Heart right ventricle (tissue), 16 donors: ENCODE measurements at places on chromosomes 13 and 19. TPM values are rescaled to one million over a fixed set of nuclear protein-coding genes. Genes with fewer than 3 reads are reported as not detected.

Gene LILRA1
- total RNA-seq = 2.8 TPM

Gene BCAM
- total RNA-seq = 89.3 TPM

Gene C19orf81
- total RNA-seq = 5.2 TPM

Gene SIAH3
- 0.05 TPM for total RNA-seq

Gene FCHO1
- 0.60 TPM for total RNA-seq

Gene KLK14
- 1.2 TPM for total RNA-seq

Gene COX7A1
- 3,091 TPM for total RNA-seq

Gene C1QTNF9B
- total RNA-seq = 0.44 TPM

Gene SLAIN1
- total RNA-seq = 5.7 TPM

Gene KLK2
- not detected for total RNA-seq

Gene AMER2
- total RNA-seq = not detected

Gene COL4A1
- total RNA-seq = 331 TPM

Gene ZNF681
- 0.37 TPM for total RNA-seq

Gene SLITRK5
- total RNA-seq = not detected

Gene CADM4
- total RNA-seq = 12.3 TPM

Gene ZNF729
- total RNA-seq = not detected

Gene PNMA8A
- total RNA-seq = 11.8 TPM

Gene HTR2A
- not detected for total RNA-seq

Gene SERPINE3
- total RNA-seq = not detected

Gene CYP4F2
- total RNA-seq = not detected

Gene SIGLEC12
- total RNA-seq = not detected

Gene ADGRL1
- 9.0 TPM for total RNA-seq

Gene KCNC3
- total RNA-seq = 2.5 TPM

Gene LIM2
- not detected for total RNA-seq

Gene FAM216B
- 0.90 TPM for total RNA-seq

Gene GJB2
- 0.17 TPM for total RNA-seq

Gene SWSAP1
- total RNA-seq = 1.1 TPM

Gene MEIS3
- 5.9 TPM for total RNA-seq

Gene TMEM221
- total RNA-seq = not detected

Gene MED4
- 47.3 TPM for total RNA-seq

Gene KIR2DL1
- total RNA-seq = not detected

Gene ANGPTL8
- total RNA-seq = not detected

Gene PLK5
- not detected for total RNA-seq

Gene KIR3DL1
- not detected for total RNA-seq
